ENCODE measurements at places on chromosomes 5 and 9. TPM values are rescaled to one million over a fixed set of nuclear protein-coding genes. Genes with fewer than 3 reads are reported as not detected.

The SLC6A19 gene
- polyA plus RNA-seq, result not detected

The RLN1 gene
- polyA plus RNA-seq, result 3.2 TPM

The PCDHGB3 gene
- polyA plus RNA-seq, result not detected

The TPM2 gene
- polyA plus RNA-seq, result not detected

The OTP gene
- polyA plus RNA-seq, result not detected

The CRHBP gene
- not detected for polyA plus RNA-seq

The C9orf50 gene
- polyA plus RNA-seq, result not detected

The DAPK1 gene
- 0.42 TPM for polyA plus RNA-seq

The ZBED3 gene
- polyA plus RNA-seq, result 0.20 TPM

The TNFSF8 gene
- polyA plus RNA-seq, result 78.1 TPM

The WDR38 gene
- polyA plus RNA-seq, result not detected

The CNTFR gene
- not detected for polyA plus RNA-seq

The CCL21 gene
- not detected for polyA plus RNA-seq

The SNCB gene
- polyA plus RNA-seq, result not detected
